ENCODE measurements at places on chromosomes 5 and 9.

- no peaks in the 10 kb centered on the region for H3K27me3 ChIP-seq
- no peak for DNase-seq
- H3K36me3 ChIP-seq, result no peaks in the 10 kb centered on the region
Observed at GRCh38 chr9:121902461-121903135, 190.5 kb downstream of the TTLL11 start.

DNA sequence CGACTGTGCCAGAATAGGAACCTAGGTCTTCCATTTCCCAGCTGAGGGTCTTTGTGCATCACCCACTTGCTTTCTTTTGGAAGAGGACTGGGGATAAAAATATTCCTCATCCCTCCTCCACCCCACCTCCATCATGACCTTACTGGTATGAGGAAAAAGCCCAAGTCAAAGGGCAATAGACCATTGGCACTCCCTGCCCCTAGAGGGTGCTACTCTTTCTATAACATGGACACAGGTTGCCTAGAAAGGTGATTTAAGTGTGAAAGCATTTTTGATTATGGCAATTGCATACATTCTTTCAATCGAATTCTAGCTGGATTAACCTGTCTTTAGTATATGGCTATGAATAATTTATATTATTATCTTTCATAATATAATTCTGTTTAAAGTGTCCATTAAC is 22.8 kb upstream of the ZNF618 start:
- no peaks in the 10 kb centered on the region for H3K36me3 ChIP-seq
- no peak overlapping the region for H3K27ac ChIP-seq
- no peak overlapping the region for H3K4me3 ChIP-seq
- no peaks in the 10 kb centered on the region for H3K27me3 ChIP-seq

DNA sequence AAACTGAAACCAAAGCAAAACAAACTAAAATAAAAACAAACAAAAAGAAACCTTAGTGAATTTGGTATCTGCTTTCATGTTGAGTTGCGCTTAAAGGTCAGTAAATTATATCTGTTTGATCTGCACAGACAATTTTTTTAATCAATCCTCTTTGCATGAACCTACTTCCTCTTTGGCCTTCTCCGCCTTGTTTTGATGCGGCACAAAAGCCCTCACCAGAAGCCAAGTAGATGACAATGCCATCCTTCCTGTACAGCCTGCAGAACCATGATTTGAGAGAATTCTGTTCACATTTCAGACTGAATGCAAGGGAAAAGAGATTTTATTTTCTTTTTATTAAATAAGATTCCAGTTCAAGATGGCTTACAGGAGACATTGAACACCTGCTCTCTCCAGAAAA is 473.6 kb upstream of the FTMT start:
- no peaks in the 10 kb centered on the region for H3K27me3 ChIP-seq
- no peak for DNase-seq
- H3K27ac ChIP-seq, result no peak overlapping the region
- H3K4me3 ChIP-seq, result no peak overlapping the region
- no peaks in the 10 kb centered on the region for H3K4me1 ChIP-seq
- no peaks in the 10 kb centered on the region for H3K36me3 ChIP-seq

- DNase-seq, result no peak
- no peaks in the 10 kb centered on the region for H3K27me3 ChIP-seq
- H3K27ac ChIP-seq, result no peak overlapping the region
Observed at GRCh38 chr5:147223343-147223742, 11.5 kb upstream of the STK32A start.
